Activated T-helper 1 cell treated with anti-CD3 and anti-CD28 coated beads, Interleukin-12 subunit alpha, Interleukin-12 subunit beta, Interleukin-2, Interleukin-4 antibody, amounts not matched to agents 30 ng/mL and 10 ng/mL and 1 ng/mL, durations not matched to agents 14 hours and 24 hours and 36 hours (primary cell): ENCODE measurements at places on chromosomes 7 and 10. TPM values are rescaled to one million over a fixed set of nuclear protein-coding genes. Genes with fewer than 3 reads are reported as not detected.

GRCh38 chr7:151923097-151923876 lies 33.0 kb upstream of the GALNTL5 start:
- no peak for DNase-seq

GRCh38 chr10:119608316-119609155 lies 11.8 kb upstream of the TIAL1 start:
- DNase-seq, result no peak

DNA sequence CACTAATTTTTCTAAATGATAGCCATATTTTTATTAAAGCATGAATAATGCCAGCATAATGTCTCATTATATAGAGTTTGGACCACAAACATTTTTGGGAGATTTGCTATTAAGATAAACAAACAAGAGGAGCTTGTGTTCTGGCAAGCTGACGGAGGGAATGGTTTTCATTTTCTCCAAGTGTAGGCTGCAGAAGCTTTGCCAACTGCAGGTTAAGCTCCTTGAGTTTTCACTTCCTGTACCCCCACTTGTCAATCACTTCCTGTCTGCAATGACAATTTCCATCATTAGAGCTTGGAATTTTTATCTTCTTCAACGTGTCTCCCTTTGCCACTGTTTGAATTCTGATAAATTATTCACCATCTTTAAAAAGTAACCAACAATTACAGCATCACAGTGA lies 13.4 kb downstream of the EBF3 start:
- no peak for DNase-seq

The RNF133 gene
- not detected in 2 replicates for total RNA-seq

The ETV1 gene
- total RNA-seq, result not detected in 2 replicates
